Activated CD4-positive, alpha-beta T cell treated with anti-CD3 and anti-CD28 coated beads, Interleukin-2, amount 10 ng/mL, durations not matched to agents 24 days and 14 days (primary cell): ENCODE measurements at places on chromosomes 1 and 21. TPM values are rescaled to one million over a fixed set of nuclear protein-coding genes. Genes with fewer than 3 reads are reported as not detected.

Gene TDRD5
- not detected in 2 replicates for total RNA-seq

Gene NTRK1
- total RNA-seq, result 54.3 and 61.2 TPM in 2 replicates

Gene TFF1
- not detected in 2 replicates for total RNA-seq

Gene VCAM1
- total RNA-seq, result not detected in 2 replicates

Gene TRIM45
- 0.62 and 0.98 TPM in 2 replicates for total RNA-seq

Gene CFAP74
- not detected in 2 replicates for total RNA-seq

Gene ANGPTL3
- total RNA-seq, result not detected in 2 replicates

Gene NBPF6
- total RNA-seq, result 0.26 and 0.40 TPM in 2 replicates

Gene PRKCZ
- total RNA-seq, result 2.5 and 3.0 TPM in 2 replicates

Gene RGS4
- total RNA-seq, result not detected in 2 replicates
